DMS153 (cell line): ENCODE measurements at places on chromosomes 6 and 20.

GRCh38 chr6:44039839-44040350 lies 87.4 kb downstream of the MRPL14 start:
- no peak for DNase-seq

DNA sequence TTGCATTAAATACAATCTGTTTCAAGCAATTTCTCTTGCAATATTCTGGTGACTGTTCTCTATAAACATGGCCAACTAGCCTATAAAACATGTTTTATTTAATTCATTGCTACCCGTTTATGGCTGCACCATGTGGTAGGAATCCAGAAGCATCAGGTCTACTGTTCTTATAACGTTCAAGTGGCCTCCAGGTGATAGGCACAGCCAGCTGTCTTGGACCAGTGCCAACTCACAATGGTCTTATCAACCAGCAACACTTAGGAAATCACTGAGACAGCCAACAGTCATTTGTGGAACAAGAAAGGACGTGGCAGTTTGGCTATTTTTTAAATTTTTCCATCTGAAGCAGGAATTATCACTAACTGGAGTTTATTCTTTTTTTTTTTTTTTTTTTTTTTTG lies 193.6 kb downstream of the NKAIN2 start:
- DNase-seq = peak; percentile 95

DNA sequence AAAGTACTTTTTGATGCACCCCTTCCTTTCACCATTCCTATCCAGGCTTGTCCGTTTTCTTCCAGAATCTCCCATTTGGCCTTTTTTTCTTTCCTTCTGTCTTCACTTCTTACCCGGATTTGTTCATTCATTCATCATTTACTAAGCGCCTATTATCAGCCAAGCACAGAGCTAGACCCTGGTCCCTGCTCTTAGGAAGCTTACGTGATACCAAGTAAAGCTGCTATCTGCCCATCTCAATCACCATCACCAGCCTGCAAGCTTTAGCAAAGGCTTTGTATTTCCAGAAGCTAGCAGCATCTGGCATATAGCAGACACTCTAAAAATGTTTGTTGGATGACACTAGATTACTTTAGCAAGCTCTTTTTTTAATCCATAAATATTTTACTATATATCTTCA lies 4.8 kb downstream of the NDRG3 start:
- no peak for DNase-seq

DNA sequence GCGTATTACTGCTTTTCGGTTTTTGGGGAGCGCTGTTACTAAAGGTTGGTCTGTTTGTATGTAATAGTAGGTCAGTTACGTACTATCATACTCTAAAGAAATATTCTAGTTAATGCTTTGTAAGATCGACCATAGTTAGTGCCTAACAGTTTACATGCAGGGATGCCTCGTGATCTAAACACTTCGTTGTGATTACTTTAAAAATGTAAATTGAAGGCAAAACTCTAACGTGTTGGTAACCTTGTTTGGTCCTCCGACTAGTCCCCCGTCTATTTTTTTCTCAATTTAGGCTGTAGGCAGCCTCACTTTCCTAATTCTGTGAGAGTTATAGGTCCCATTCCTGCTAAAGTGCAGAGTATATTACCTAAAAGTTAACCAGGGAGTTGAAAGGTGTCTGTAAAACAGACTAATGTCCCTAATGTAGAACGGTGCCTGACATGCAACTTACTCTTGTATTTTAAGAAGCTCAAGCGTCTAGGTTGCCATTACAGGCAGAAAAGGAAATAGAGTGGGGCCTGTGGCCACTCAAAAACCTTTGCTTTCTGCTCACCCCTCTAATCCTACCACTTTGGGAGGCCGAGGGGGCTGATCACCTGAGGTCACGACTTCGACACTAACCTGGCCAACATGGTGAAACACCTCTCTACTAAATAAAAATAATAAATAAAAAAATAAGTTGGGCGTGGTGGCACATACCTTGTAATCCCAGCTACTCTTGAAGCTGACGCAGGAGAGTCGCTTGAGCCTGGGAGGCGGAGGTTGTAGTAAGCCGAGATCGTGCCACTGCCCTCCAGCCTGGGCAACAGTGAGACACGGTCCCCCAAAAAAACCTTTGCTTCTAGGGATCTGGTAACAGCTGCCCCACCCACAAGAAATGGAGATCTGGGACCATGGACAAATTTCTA lies 37.8 kb downstream of the HFE start:
- no peak for DNase-seq

- no peak for DNase-seq
Observed at GRCh38 chr20:38201356-38201755, 36.3 kb upstream of the TGM2 start.

- DNase-seq = no peak
Observed at GRCh38 chr20:17671011-17671410, 11.0 kb downstream of the RRBP1 start.

DNA sequence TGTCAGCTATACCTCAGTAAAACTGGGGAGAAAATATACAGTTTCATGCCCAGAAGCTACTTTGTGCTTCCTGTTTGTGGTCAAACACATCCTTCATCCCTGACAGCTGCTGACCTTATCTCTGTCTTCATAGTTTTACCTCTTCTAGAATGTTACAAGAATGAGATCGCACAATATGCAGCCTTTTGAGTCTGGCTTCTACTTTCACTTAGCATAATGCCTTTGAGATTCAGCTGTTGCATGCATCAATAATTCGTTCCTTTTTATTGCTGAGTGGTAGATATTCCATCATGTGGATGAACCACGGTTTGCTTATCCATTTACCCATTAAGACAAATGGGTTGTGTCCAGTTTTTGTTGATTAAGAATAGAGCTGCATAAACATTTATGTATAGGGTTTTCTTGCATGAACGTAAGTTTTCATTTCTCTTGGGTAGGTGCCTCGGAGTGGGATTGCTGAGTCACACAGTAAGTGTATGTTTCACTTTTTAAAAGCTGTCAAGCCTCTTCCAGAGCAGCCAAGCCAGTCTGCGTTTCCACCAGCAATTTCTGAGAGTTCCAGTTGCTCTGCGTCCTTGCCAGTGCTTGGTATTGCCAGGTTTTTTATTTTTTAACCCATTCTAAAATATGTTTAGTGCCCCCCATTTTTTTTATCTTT lies 86.6 kb upstream of the PAX1 start:
- DNase-seq = no peak

- DNase-seq = no peak
Observed at GRCh38 chr6:28515676-28516075, at the start of gene GPX6. Gene GPX6, minus strand, starts transcription at chr6:28515793. Its CDS starts 50 bp downstream, at chr6:28515743.

DNA sequence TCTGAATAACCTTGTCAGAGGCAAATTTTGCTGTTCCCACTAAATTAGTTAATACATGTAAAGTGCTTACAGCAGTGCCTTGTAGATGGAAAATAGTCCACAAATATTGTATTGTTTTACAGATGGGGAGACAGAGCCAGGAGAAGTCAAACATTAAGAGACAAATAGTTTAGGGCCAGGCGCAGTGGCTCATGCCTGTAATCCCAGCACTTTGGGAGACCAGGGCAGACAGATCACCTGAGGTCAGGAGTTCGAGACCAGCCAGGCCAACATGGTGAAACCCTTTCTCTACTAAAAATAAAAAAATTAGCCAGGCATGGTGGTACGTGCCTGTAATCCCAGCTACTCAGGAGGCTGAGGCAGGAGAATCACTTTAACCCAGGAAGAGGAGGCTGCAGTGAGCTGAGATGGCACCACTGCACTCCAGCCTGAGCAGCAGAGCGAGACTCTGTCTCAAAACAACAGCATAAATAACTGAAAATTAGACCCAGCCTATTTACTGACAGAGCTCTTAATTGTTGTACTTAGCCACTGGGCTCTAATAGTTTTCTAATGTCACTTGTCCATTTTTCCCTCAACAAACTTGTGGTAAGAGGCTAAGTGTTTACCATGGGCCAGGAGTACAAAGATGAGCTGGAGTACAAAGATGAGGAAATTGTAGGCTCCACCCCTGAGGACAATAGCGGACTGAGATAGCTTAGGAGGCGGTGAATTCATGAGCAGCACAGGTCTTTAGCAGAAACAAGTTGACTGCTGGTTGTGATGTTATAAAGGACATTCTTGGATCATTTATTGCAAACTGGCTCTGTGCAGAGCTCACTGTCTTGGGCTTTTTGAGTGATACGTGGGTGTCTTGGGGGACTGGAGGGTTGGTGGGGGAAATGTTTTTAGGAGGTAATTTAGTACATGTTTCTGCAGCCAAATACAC lies 6.4 kb downstream of the ZSWIM3 start:
- peak; percentile 42 for DNase-seq

DNA sequence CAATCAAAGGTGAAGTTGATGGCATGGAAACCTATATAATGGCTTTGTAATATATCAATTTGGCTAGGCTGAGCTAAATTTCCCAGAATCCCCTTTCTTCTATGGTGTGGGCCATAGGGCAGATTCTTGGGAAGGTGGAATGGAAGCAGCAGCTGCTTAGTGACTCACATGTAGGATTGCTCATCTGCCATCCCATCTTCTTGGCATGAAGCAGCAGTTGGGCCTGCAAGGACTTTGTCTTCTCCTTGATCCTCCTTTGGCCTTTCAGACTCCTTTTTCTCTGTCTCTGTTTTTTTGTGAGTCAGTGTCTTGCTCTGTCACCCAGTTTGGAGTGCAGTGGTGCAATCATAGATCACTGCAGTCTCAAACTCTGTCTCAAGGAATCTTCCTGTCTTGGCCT lies 52.6 kb upstream of the CEP162 start:
- DNase-seq = no peak

DNA sequence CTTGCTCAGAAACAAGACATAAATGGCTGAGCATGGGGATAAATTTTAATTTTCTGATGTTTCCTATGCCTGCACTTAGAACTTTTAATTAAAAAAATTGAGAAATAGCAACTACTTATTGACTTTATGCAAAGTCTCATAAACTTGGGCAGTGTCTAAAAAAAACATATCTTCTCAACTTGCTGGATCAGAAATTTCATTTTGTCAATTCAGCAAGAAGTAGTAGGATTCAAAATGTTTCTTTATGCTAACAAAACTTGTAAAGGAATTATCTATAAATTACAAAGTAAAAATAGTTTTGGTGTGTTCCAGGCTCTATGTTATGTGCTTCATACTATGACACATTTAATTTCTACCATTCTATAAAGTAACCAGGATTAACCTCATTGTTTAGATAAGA lies 562.2 kb upstream of the IMPG1 start:
- DNase-seq = no peak

- DNase-seq = no peak
Observed at GRCh38 chr6:38348371-38348770, 291.4 kb downstream of the BTBD9 start.

DNA sequence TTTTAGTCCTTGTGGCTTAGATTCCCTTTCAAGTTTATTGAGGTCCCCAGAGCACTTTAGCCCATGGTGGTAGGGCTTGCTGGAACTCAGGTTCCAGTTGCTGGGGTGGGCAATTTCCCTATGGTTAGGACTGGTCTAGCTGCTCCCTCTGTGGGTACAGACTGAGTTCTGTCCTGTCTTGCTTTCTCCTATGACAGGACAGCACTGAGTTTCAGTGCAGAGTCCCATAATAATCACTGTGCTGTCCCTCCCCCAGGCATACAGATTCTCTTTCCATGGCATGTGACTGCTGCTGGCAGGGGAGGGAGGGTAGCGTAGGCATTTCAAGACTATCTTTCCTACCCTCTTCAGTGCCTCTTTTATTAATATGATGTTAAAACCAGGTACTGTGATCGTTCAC lies 17.1 kb upstream of the ERVFRD-1 start:
- no peak for DNase-seq

- DNase-seq = no peak
Observed at GRCh38 chr20:44459271-44459670, 16.4 kb upstream of the TTPAL start.

- DNase-seq = peak; percentile 10
Observed at GRCh38 chr6:116536216-116536621, 9.3 kb downstream of the TRAPPC3L start.

- no peak for DNase-seq
Observed at GRCh38 chr6:35798706-35799105, 1.6 kb upstream of the CLPS start.

GRCh38 chr6:128754658-128755256 lies 128.2 kb upstream of the LAMA2 start:
- DNase-seq = no peak

DNA sequence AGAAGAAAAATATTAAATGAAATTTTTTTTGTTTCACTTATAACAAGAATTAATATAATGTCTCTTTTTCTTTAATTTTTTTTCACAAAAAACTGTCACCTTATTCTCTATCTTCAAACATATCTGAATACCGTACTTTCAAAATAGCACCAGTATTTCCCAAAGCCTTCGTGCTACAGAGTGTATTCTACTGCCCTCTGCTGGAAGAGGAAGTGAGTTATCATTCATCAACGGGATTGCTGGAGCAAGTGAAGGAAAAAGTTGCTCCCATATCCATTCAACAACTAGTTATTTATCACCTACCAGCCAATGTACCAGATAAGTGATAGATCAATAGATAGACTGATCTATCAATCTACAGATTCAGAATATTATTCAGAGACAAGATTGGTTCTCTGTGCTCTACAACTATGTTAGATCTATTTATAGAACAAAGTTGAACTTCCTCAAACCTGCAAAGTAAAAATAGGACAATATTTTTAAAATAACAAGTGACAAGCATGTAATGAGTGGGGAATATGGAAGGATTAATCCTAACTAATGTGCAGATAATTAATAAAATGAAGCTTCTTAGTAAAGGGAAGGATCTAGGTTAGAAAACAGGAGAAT lies 26.7 kb upstream of the TFAP2B start:
- DNase-seq = peak; percentile 44

GRCh38 chr6:80531681-80532619 lies 425.5 kb downstream of the BCKDHB start:
- DNase-seq = no peak
